ENCODE measurements at places on chromosomes 2 and 18.

GRCh38 chr2:170892391-170892951 lies 36.6 kb upstream of the GORASP2 start:
- no peak for DNase-seq

GRCh38 chr2:140085674-140086073 lies 1305.5 kb upstream of the NXPH2 start:
- DNase-seq = no peak

DNA sequence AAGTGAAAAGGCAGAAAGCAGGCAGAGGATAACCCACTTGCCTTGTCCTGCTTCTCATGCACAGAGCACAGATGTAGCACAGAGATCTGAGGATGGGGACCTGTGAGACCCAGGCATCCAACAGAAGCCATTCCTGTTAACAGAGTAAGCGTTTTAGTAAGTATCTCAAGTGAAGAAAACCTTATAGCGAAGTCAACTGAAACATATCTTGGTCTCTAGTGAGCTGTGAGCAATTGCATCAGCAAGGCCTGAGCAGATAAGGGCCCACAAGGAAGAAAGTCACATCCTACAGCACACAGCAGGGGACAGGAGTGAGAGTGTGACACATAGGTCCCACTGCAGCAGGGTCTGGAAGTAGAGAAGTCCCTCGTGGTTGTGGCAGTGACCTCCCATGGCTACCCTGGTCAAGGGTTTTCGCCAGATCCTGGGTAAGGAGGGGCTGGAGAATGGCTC lies 248.7 kb upstream of the TNP1 start:
- no peak for DNase-seq

GRCh38 chr2:88658326-88658725 lies 31.1 kb upstream of the EIF2AK3 start:
- no peak for DNase-seq

- DNase-seq = no peak
Measured at GRCh38 chr2:28327956-28328922, 64.4 kb upstream of the FOSL2 start.

DNA sequence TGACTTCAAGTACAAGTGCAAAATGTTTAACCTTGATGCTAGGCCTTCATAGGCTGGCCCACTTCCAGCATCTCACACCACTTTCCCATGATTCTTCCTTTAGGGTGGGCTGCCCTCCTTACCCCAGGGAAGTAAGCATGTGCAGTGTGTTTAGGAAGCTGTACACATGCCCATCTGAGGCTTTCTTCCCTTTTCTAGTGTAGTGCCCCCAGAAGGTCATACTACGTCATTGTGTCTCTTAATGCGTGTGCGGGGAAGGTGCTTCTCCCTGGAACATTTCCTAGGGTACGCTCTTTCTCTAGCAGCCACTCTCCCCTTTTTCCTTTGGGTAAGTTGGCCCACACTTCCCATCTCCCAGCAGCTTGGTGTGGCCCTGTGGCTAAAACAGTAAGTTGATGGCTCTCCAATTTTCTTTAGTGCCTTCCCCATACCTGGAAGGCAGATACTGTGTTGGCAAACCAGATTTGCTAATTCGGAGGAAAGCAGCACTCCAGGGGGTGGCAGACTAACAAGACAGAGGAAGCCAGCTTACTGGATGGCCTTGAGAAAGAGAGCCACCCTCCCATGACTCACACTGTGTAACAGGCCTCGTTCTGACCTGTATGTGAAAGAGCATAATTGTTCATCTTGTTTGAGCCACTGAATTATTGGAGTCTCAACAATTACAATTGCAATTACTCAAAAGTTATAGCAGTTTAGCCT lies 1.1 kb upstream of the SULT6B1 start:
- DNase-seq = no peak

DNA sequence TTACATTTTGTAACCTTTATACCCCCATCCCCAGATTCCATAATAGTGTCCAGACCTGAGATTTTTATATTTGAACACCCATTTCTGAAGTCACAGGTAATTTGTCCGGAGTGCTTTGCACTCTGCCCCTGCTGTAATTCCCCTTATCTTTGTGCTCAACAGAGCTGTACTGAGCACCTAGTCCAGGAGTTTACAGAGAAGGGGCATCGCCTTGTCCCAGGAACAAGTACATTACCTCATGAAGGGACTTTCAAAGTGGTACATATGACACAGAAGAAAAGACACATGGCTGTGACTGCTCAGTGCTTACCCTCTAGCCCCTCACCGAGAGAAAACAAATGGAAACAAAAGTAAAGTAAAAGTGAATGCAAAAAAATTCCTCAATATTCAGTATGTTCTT lies 373.5 kb downstream of the SOX11 start:
- no peak for DNase-seq
